Coronary artery (tissue), 2 donors: ENCODE measurements at places on chromosomes 5 and 9.

DNA sequence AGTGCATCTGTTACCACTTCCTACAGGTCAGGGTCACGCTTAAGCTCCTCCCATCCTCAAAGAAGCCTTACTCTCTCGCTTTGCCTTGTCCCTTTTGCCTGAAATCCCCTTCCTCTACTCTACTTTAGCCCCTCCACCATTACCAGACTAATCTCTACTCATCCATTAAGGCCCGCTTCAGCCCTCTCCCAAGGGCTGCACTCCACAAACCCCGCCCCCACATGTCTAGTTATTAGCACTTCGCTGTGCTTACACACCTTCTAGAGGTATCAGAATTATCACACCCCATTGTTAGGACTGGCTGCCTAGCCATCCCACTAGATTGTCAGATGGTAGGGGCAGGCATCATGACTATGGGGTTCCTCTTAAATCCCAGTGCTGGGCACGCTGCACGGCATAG lies 565.7 kb upstream of the WWC1 start:
- no peak for DNase-seq

DNA sequence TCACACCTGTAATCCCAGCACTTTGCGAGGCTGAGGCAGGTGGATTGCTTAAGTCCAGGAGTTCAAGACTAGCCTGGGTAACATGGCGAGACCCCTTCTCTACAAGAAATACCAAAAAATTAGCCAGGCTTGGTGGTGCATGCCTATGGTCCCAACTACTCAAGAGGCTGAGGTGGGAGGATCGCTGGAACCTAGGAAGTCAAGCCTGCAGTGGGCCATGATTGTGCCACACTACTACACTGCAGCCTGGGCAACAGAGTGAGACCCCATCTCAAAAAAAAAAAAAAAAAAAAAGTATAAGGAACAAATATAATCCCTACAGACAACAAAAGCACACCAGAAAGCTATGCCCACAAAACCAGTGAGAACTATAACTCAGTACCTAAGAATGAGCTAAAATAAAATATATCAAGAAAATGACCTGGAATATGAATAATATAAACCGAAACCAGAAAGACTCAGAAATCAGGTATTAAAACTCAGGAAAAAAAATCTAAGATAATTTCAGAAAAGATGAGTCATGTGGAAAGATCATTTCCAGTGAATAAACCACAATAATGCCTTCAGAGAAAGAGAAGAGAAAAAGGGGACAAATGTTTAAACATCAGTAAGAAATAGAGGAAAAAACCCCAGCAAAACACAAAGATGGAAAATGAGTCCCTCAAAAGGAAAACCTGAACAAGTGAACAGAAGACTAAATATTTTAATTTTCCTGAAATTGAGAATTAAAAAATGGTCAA lies 57.4 kb downstream of the GOLPH3 start:
- no peak for DNase-seq

DNA sequence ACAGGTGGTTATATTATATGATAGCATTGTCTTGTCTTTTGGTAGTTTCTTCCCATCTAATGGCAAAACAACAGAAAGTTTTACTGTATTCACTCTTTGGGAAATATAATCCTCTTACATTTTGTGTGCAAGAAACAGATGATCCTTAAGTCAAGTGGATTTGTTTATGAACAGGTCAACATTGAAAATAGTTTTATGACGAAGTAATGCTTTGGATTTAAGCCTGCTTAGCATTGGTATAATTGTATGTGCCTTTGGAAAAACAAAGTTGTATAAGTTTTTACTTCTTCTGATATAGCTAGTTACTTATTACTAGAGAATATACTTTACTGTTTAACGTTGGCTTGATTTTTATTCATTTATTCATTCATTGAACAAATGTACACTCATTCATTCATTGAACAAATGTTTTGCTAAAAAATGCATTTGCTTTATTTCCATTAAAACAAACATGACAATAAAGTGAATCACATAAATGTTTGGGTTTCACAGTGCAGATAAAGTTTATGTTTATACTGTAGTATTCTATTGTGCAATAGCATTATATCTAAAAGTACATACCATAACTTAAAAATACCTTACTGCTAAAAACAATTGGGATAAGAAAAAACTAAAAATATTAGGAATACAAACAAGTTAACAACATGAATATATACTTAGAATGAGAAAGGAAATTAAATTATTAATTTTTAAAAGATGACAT lies 12.3 kb downstream of the SGCD start:
- DNase-seq, result no peak

GRCh38 chr5:133564921-133565565 lies 47.3 kb downstream of the FSTL4 start:
- DNase-seq, result no peak

DNA sequence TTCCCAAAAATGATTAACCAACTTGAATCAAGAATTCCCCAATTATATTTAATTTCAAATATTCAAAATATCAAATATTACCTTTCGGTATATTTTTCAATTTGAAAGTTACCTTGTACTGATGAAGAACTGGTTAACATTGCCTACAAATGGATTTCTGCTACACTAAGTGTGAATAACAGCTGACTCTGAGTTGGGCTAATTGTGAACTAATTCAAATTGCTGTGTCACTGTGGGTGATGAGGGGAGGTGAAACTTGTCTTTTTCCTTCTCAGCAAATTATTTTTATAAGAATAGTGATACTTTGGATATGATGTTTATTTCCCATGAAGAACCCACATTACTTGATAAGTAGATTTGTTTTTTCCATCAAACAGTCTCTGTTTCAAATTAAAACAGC lies 103.4 kb upstream of the RPS23 start:
- no peak for DNase-seq

GRCh38 chr9:93173365-93174051 lies 10.4 kb upstream of the WNK2 start:
- no peak for DNase-seq

GRCh38 chr5:59178071-59178470 lies 595.2 kb downstream of the RAB3C start:
- no peak for DNase-seq
